Peyer's patch (tissue), 4 donors: ENCODE measurements at places on chromosomes 12 and 14.
A peak's percentile ranks its signal among the peaks of the same experiment; 100 is the strongest.

DNA sequence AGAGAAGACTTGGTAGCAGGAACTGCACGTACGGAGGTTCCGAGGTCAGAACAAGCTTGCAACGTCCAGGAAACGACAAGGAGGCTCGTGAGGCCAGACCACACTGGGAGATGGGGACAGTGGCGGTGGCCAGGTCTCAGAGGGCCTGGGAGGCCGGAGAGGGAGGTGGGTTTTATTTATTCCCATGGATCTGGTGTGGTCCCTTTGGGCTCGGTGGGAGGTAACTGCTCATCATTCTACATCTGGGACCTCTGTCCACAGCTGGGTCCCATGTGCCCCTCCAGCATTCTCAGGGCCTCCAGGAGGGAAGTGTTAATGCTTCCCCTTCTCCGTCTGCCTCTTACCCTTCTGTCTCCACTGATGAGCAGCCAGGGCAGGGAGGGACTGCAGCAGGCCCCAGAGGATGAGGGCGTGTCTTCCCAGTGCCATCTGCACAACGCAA is 35.7 kb upstream of the NCOR2 start:
- DNase-seq: no peak
- peak overlapping the region; percentile 12 for H3K27ac ChIP-seq
- no peaks in the 10 kb centered on the region for H3K27me3 ChIP-seq

- H3K4me1 ChIP-seq: no peaks in the 10 kb centered on the region
- H3K4me3 ChIP-seq: no peak overlapping the region
- no peaks in the 10 kb centered on the region for H3K36me3 ChIP-seq
- H3K27me3 ChIP-seq: no peaks in the 10 kb centered on the region
These were observed 6.8 kb downstream of the NTF3 start for GRCh38 chr12:5438671-5439200.

DNA sequence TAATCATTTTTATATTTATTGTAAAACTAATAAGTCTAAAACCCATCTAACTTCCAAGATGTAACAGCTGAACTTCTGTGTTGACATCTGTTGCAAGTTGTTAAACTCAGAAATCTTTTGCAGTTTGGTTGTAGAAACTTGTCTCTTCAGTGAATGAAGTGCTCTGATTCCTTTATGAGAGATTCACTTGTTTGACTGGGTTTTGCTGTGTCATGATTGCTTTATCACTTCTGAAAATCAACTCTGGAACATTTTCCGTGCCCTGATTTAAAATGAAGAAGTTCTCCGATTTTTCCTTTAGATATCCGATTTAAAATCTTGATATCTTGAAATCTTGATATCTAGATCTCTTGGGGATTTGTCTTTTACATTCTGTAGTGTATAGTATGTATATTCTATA is 65.1 kb downstream of the DIP2B start:
- no peaks in the 10 kb centered on the region for H3K4me1 ChIP-seq
- DNase-seq: no peak
- no peaks in the 10 kb centered on the region for H3K27me3 ChIP-seq
- no peak overlapping the region for H3K4me3 ChIP-seq
- no peak overlapping the region for H3K27ac ChIP-seq
- no peaks in the 10 kb centered on the region for H3K36me3 ChIP-seq

GRCh38 chr12:56715798-56716197 is 9.3 kb downstream of the NACA start:
- no peak overlapping the region for H3K27ac ChIP-seq
- DNase-seq: no peak
- no peaks in the 10 kb centered on the region for H3K27me3 ChIP-seq
- no peaks in the 10 kb centered on the region for H3K36me3 ChIP-seq

- H3K4me1 ChIP-seq: no peaks in the 10 kb centered on the region
- H3K27ac ChIP-seq: no peak overlapping the region
- H3K36me3 ChIP-seq: no peaks in the 10 kb centered on the region
- no peaks in the 10 kb centered on the region for H3K27me3 ChIP-seq
- no peak for DNase-seq
These were observed 470.2 kb upstream of the LMO3 start for GRCh38 chr12:17076028-17076744.

- no peaks in the 10 kb centered on the region for H3K36me3 ChIP-seq
- H3K4me3 ChIP-seq: no peak overlapping the region
- no peak for DNase-seq
- H3K27me3 ChIP-seq: no peaks in the 10 kb centered on the region
- H3K4me1 ChIP-seq: no peaks in the 10 kb centered on the region
These were observed 148.3 kb downstream of the KCNH5 start for GRCh38 chr14:62896932-62897456.

DNA sequence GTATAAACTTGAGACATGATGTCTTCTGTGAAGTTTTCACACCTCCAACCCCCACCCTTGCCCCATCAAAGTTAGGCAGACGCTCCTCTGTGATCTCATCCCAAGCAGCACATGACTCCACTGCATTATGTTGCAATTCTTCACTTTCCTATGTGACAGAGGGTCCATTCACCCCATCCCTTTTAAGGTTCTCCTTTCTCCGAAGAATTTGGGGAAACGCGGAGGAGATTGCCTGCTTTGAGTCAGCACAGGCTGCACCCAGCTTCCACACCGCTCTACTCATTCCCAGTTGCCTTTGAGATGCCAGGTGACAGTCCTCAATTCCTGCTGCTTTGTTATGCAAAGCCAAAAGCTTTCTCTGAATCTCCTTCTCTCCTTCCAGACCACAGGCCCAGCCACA is 61.8 kb downstream of the PHLDA1 start:
- H3K27me3 ChIP-seq: no peaks in the 10 kb centered on the region
- no peak for DNase-seq
- H3K27ac ChIP-seq: no peak overlapping the region
- no peak overlapping the region for H3K4me3 ChIP-seq
- no peaks in the 10 kb centered on the region for H3K36me3 ChIP-seq

- no peak overlapping the region for H3K4me3 ChIP-seq
- DNase-seq: no peak
- no peaks in the 10 kb centered on the region for H3K4me1 ChIP-seq
- no peak overlapping the region for H3K27ac ChIP-seq
- H3K27me3 ChIP-seq: no peaks in the 10 kb centered on the region
- H3K36me3 ChIP-seq: no peaks in the 10 kb centered on the region
These were observed 7.1 kb upstream of the CCDC175 start for GRCh38 chr14:59583755-59584154.

DNA sequence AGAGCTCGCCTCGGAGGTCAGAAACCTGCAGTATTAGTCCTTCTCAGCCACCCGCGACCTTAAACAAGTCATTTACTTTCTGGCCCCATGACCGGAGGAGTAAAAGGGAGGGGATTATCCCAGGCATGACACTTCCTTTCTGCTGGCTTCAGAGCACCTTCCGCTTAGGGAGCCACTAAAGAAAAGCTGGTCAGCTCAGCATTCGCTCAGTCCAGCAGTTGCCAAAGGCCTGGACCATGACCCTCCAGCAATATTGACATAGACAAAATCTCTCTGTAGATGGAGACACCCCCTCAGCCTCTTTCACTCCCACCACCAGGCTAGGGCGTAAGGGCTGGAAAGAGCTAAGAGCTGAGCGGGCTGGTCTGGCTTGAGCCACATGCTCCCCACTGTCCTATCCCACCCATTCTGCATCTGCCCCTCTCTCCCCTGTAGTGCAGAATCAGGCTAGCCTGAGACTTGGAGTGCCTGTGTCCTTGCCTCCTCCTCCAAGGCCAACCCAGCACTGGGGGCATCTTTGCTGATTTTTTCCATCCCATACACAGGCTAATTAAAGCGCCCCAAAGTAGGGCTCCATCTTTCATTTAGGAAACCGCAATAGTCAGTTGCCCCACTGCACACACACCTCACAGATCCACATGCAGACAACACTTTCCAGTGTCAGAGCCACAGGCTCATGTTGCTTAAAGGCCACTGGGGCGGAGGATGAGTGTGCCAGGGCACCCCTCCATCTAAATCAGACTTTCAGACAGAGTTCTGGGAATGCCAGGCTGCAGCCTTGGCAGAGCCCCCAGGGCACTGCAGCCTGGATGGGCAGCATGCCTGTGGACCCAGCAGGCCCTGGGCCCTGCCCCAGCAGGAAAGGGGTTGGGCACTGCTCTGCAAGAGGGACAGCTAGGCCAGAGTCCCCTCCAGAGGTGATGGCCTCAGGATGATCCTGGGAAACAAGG is 4.0 kb upstream of the CPNE6 start:
- no peak overlapping the region for H3K4me3 ChIP-seq
- H3K27me3 ChIP-seq: no peaks in the 10 kb centered on the region
- H3K4me1 ChIP-seq: no peaks in the 10 kb centered on the region
- DNase-seq: no peak
- no peak overlapping the region for H3K27ac ChIP-seq

DNA sequence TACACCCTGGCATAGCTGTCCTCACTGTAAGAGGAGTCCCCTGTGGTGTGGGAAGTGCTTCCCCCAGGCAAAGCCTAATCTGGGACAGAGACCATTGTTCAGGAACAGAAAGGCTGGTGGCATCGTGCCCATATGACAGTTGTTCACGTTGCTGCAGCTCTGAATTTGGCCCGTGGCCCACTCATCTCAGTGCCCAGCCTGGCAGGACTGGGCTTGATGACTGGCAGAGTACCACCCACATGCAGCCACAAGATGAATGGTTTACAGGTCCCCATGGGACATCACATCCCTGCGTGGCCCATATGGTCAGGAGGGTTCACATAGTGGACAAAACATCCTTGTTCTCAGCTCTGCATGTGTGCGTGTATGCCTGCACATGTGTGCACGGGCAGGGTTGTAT is 17.5 kb downstream of the IQSEC3 start:
- DNase-seq: no peak
- no peaks in the 10 kb centered on the region for H3K4me1 ChIP-seq
- H3K36me3 ChIP-seq: no peaks in the 10 kb centered on the region
- no peak overlapping the region for H3K4me3 ChIP-seq
- H3K27me3 ChIP-seq: no peaks in the 10 kb centered on the region

DNA sequence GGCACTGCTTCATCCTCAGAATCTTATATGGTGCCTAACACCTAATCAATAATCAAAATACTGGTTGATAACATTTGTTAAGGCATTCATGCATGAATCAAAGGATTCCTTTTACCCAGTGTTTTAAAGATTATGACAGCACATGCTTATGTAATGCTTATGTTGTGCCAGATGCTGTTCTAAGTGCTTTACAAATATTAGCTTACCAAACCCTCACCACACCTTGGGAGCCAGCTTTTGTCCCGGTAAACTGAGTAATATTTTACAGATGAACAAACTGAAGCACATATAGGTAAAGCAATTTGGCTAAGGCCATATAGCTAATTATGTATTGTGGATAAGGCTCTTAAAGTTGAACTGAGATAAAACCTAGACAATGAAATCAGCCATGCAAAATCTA is 209.2 kb downstream of the ALX1 start:
- no peak overlapping the region for H3K27ac ChIP-seq
- no peaks in the 10 kb centered on the region for H3K27me3 ChIP-seq
- no peaks in the 10 kb centered on the region for H3K36me3 ChIP-seq
